Mesendoderm (in vitro differentiated cells): ENCODE measurements at places on chromosomes 2 and 18.

GRCh38 chr18:54532222-54532621 is 58.8 kb upstream of the DYNAP start:
- peak; percentile 44 for DNase-seq

DNA sequence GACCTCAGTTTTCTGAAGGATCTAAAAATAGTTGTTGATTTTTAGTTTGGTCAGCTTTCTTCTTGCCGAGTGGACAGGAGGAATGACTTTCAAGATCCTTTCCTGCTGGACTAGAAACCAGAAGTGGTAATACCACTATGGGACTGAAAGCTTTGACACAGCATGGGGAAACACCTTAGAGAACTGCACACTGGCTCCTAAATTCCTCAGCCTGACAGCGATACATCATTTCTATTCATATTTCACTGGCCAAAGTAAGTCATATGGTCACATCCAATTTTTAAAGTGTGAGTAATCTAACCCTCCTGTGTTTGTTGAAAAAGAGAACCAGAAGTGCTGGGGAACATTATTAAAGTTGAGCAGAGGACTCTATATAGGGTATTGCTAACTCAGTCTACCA is 244.7 kb upstream of the MMADHC start:
- no peak for DNase-seq

- DNase-seq, result no peak
These were observed 2.1 kb downstream of the CRYGD start for GRCh38 chr2:208122248-208122647.

DNA sequence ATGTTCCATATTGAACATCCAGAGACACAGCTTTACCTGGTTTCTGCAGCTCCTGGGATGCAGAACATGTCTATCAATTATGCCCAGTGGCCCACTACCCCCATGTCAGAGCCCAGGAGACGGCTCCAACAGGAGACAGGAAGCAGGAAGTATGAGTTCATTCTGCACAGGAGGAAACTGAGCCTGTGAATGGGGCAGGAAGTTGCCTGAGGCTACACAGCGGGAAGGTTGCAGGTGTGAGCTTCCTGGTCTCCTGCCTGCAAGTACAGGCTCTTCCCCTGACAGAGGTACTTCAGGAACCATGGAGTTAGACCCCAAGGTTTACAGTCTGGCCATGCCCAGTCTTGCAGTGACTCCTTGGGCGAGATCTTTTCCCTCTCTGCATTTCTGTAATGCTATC is 2.8 kb upstream of the BOK start:
- DNase-seq, result peak; percentile 75

DNA sequence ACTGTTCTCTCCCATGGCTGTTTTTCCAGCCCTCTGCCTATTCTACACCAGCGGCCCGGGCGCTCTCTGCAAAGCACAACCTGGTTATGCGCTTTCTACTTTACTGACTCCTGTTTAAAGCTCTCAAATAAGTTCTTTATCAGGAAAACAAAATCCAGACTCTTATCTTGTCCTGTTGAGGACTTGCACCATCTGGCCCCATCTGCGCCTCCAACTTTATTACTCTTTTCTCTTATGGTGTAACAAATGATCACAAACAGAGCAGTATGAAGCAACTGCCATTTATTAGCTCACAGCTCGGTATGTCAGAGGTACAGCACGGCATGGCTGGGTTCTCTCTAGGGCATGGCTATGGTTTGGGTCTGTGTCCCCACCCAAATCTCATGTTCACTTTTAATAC is 236.5 kb upstream of the NT5C1B start:
- no peak for DNase-seq

GRCh38 chr18:13362607-13363006 is 144.0 kb downstream of the LDLRAD4 start:
- no peak for DNase-seq

DNA sequence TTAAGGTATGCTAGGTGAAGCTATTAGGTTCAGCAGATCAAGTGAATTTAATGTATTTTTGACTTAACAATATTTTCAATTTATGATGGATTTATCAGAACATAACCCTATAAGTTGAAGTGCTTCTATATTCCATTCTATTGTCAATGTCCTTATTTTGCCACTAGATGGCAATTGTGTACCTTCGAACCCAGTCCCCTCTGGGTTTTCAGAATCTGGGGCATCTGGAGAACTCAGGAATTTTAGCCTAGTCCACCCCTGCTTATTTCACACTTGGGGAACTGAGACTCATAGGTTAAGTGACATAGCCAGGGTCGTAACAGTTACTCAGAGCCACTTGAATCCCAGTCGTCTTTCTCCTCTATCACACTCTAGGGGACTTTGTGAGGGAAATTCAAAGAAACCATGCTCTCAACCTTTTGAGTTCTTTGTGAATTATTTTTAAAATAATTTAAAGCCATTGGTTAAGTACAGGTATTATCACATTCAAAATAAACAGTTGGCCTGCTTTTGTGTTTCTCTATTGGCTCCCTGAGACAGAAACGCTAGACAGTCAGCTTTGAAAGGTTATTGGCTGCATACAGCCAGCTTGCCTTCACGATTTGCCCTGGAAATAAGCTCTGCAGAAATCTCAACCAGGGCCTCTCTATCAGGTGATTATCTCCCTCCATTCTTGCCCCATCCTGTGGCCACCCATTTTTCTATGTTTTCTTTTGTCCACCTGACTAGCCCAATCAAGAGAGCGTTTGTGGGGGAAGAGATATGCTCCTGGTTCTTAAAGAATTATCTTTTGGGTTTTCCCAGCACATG is 145.0 kb downstream of the TTC27 start:
- peak; percentile 89 for DNase-seq

- no peak for DNase-seq
These were observed 13.5 kb downstream of the EFEMP1 start for GRCh38 chr2:55910077-55910476.

GRCh38 chr18:52950155-52950554 is 610.2 kb downstream of the DCC start:
- DNase-seq, result no peak

DNA sequence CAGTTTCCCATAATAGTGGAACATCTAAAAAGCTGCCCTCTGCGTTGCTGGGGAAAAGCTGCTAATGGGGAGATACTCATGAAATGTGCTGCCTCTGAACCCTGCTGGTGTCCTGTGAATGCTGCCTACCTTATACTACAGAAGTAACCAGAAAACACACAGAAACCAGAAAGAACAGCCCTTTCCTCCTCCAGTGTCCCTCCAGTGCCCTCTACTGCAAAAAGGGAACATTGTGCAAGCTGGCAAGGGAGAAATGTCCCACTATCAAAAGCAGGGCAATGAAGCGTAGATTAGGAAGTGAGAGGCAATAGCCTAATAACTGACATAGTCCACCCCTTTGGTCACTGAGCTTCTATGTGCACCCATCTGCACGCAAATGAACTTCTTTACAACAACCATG is 162.7 kb upstream of the ETAA1 start:
- DNase-seq, result peak; percentile 73

DNA sequence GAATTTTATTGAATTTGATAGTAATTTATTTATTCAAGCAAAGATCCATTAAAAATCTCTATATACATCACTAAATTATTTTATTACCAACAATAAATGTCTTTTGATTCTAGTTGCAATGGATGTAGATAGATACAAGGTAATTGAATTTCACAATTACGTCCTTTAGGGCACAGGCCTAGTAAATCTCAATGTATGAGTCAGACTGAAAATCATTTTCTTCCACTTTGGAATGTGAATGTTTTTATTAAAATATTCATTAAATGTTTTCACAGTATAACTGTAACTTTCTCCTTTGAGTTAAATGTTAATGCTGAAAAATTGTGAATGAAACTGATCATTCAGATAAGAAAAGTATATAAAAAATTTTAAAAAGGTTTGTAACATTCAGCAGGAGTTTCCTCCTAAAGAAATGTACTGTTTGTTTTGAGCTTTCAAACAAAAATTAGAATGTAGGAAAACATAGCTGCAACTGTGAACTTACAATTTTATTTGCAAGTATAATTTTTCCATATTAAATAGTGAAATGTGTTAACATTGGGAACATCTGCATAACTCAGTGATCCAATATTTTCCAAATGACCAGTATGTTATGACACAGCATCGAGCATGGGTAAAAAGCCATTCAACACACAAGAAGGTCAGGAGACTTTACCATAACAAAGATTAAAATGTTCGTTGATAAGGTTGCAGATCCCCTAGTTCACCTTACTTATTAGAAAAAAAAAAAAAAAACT is 663.7 kb downstream of the METTL4 start:
- DNase-seq, result no peak

DNA sequence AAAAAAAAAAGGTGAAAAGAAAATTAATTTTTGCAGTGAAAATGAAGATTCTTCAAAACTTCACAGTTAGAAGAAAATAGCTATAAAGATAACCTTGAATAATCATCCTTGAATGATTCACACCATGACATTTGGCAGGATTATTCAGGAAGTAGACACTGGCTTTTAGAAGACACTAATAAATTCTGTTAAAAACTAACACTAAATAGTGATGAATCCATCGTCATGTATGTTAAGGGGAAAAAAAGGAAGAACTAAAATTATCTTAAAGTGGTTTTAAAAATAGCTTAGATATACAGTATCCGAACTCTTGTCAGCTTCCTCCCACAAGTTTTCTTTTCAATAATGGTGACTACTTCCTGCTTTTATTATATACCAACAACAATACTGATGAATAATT is 10.2 kb downstream of the USP37 start:
- DNase-seq, result no peak

GRCh38 chr2:53234548-53234903 is 533.1 kb upstream of the CHAC2 start:
- peak; percentile 75 for DNase-seq

DNA sequence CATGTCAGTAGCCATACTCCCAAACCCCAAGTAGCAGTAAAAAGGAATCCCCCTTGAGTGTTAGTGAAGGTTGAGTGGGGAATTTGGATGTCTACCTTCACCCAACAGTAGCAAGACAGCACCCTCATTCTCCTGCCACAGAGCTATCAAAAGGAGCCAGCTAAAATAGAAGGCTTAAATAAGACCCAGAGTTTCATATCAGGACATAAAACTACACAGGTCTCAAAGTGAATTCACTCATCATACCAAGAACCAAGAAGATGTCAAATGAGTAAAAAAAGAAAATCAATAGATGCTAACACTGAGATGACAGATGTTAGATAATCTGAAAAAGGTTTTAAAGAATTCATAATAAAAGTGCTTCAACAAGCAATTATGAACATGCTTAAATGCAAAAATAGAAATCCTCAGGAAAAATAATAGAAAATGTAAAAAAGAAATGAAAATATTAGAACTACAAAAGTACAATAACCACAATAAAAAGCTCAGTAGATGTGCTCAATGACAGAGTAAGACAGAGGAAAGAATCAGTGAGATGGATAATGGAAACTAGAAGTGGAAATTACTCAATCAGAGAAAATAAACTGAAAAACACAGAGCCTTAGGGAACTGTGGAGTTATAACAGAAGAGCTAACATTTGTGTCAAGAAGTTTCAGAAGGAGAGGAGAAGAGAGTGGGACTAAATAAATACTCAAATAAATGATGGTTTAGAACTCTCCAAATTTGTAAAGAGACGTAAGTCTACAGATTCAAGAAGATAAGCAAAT is 90.5 kb downstream of the EDAR start:
- no peak for DNase-seq

DNA sequence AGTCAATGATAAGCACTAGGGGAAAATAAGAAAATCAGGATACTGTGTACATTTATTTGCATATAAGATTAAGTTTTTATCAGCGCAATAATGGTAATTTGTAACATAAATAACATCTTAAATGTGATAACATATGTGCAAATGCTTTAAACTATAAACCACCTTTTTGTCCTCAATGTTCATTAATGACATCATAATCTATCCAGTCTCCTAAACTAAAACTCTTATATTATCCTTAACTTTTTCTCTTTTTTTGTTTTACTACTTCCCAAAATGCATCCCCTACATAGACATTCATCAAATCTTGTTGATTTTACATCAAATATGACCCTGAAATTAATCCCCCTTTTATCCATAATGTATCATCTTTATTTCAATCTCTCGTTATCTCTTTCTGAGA is 3.4 kb upstream of the RAD51AP2 start:
- DNase-seq, result no peak

- DNase-seq, result no peak
These were observed 189.0 kb downstream of the BCL11A start for GRCh38 chr2:60364491-60364890.

DNA sequence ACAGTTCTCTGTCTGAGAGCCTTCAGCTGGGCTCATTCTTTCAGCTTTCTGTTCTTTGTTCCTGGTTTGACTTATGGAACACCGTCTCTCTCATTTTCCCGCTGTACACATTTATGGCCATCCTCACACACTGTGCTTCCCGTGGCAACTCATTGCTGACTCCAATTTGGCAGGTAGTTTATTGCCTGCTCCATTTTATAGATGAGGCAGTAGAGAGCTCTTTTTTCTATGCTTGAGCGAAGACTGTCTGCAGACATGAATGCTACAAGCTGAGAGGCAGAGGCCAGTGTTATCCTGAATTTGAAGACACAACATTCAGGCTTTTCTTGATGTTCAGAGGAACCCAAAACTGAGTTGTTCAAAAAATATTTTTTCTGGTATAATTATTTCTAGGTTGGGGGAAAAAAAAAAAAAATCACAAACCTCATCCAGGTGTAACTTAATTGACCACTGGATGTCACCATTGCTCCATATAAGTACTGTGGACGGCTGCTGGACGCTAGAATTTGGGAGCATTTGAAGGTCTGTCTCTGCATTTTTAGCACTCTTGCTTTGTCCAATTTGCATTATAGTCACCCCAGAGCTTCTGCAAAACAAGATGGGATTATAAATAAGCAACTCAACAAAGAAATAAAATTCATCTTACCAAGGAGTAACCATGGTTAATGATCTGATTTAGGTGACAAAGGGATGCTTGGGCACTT is 83.5 kb downstream of the HRH4 start:
- DNase-seq, result peak; percentile 43

- no peak for DNase-seq
These were observed 19.5 kb upstream of the TSPYL6 start for GRCh38 chr2:54275541-54275940.

- no peak for DNase-seq
These were observed 361.2 kb upstream of the SOX11 start for GRCh38 chr2:5330961-5331360.
